ENCODE measurements at places on chromosomes 3 and 15.
A peak's percentile ranks its signal among the peaks of the same experiment; 100 is the strongest.

- no peak for DNase-seq
These were observed 423.1 kb downstream of the PLCL2 start for GRCh38 chr3:17307887-17308286.

DNA sequence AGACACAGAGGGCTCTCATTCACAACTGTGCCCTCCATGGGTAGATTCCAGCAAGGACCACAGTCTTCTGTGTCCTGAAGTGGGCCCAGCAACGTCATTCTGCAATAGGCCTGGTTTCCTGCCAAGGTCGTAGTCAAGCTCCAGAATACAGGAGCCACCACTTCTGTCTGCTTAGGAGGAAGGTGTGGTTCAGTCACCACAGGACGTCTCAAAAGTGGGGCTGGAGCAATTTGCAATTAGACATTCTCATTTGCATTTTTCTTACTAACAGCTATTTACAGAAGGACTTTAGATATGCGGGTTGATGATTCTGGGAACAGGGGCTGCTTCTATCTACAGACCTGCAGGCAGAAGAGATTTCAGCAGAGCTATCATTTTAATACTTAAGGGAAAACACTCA is 58.7 kb upstream of the MYRIP start:
- no peak for DNase-seq

DNA sequence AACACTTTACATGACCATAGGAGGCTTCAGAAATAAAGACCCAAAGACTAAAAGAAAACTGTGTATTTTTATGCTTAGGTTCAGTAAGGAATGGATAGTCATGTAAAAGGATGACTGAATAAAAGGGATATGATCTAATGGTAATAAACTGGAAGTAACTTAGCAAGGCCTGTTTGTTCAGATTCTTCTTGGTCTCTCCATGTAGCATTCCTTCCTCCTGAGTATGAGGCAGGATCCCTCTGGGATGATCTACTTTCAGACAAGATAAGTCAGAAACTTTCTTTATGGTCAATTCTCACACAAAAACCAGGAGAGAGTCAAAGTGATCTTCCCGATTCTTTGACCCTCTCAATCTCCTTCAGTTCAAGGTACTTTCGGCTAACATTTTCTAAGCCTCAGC is 340.8 kb upstream of the DCBLD2 start:
- peak; percentile 72 for DNase-seq

GRCh38 chr3:134407239-134407625 is 33.0 kb upstream of the AMOTL2 start:
- no peak for DNase-seq

DNA sequence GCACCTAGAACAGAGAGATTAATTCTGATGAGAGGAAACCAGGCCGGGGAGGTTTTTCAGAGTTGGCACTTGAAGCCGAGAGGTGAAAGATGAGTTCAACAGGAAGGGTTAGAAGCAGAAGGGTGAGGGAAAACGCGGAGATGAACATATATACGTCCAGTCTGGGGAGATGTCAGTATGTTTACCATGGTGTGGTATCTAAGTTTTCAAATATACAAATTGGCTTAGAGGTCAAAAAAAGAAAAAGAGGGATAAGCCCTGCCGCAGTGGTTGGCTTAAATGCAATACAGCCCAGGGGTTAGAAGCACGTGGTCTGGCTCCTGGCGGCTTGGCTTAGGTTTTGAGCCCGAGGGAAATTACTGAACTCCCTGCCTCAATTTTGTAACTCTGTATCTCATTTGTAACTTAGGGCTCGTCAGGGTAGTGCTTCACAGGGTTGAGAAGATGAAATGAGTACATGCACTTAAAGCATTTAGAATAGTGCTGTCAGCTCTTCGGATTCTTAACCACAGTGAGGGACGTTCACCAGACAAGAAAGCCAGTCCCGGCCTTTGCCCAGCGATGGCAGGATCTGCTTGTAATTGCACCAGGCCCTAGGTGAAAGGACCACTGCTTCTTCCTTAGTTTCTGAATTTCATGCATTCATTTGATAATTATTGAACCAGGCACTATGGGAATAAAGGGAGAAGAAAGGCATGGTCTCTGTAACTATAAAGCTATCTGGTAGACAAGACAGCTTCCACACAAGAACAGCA is 6.4 kb downstream of the HES1 start:
- peak; percentile 28 for DNase-seq

GRCh38 chr3:126549861-126550487 is 8.8 kb downstream of the C3orf22 start:
- DNase-seq = no peak

- DNase-seq = no peak
These were observed 36.5 kb downstream of the PPM1L start for GRCh38 chr3:160792540-160792939.

DNA sequence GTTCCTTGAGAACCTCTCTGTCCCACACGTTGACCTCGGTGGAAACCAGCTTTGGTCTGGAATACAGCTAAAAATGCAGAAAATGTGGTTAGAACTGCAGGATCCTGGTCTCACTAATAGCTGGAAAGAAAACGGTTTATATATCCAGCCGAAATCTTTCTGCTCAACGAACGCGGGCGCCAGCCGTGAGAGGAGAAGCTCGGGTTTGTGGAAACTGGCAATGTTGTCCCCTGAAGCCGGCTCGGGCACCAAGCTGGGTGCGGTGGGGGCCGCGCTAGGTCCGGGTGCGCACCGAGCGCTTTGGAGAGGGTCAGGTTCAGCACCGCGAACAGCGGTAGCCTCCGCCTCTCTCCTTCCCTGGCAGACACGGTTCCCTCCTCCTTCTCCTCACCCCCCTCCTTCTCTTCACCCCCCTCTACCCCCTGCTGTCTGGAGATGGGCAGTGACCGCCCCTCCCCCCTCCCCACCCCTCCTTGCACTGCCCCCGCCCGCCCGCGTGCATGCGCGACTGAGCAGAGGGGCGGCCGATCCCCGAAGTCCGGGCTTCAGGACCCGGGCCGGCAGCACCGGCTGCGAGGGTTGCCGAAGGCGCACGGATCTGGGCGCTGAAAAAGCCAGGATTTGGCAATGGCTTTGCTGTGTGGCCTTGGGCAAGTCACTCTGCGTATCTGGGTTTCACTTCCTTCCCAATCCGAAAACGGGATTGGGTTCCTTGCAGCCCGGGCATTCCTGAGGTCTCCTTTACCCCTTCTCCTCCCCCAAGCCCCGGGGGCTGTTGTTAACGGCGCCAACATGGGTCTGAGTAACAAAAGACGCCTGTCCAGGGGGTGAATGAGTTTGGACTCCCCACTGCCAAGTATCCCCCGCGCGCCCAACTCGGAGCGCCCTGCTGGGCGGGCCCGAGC is at the start of gene SKOR1:
Gene SKOR1 (plus strand): TSS at position 534 of the 905 bp plus-strand sequence. CDS start 94 bp downstream, at position 628.
- peak; percentile 28 for DNase-seq

- no peak for DNase-seq
These were observed 12.2 kb downstream of the TM4SF4 start for GRCh38 chr3:149486726-149487125.

DNA sequence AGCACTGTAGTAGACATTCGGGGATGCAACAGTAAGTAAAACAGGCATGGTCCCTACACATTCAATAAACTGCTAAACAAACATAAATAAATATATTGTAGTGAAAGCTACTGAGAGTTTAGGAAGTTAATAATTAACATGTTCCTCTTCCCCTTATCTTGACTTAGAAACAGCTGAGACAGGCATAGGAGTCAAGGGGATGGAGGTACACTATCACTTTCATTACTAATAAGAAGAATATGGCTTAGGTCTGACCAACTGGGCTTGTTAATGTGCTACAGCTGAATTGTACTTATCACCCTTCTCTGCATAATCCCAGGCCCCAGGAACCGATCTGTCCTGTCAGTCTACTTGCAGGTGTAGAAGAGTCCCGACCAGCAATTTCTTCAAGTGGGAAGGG is 116.3 kb upstream of the DAZL start:
- DNase-seq = no peak

- DNase-seq = no peak
These were observed 45.5 kb downstream of the CPNE4 start for GRCh38 chr3:131989318-131989717.

GRCh38 chr3:120196333-120196732 is 88.7 kb downstream of the GPR156 start:
- no peak for DNase-seq

DNA sequence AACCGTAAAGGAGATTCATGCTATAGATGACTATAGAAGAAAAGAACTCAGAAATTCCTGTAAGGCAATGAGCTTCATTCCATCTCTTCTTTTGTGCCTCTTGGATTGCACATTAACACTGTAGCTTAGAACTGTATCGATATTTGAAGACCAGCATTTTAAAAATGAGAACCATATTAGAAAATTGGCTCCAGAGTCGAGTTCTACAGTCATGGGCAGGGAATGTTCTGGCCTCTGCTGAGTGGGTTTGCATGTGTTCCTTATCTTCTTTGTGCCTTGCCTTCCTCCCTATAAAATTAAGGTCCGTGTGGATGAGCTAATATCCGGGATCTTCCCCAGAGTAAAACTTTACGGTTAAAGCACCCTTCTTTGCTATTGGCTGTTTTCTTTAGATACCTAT is 77.4 kb upstream of the PLCL2 start:
- DNase-seq = peak; percentile 63

GRCh38 chr15:93121973-93122910 is 33.2 kb upstream of the RGMA start:
- peak; percentile 13 for DNase-seq

DNA sequence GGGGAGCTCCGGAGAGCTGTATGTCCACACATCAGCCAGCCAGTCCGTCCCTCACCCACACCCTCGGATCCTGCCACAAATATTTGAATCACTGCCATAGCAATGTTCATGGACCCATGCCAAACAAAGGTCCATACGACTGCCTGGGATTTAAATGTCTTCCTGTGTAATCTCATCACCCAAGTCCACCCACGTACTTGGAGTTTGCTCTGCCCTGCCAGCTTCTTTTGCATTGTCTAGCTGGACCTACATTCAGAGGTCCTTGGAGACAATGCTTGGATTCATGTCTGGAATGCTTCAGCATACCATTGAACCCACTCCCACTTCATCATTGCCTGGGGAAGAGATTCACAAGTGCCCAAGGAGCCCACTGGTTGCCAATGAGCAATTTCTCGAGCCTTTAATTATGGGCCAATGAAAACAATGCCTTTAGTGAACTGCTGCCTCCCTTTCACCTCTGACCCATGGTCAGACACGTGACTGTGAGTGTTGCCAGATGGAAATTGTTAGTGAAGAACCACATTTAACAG is 90.4 kb upstream of the PHLDB2 start:
- DNase-seq = peak; percentile 97

DNA sequence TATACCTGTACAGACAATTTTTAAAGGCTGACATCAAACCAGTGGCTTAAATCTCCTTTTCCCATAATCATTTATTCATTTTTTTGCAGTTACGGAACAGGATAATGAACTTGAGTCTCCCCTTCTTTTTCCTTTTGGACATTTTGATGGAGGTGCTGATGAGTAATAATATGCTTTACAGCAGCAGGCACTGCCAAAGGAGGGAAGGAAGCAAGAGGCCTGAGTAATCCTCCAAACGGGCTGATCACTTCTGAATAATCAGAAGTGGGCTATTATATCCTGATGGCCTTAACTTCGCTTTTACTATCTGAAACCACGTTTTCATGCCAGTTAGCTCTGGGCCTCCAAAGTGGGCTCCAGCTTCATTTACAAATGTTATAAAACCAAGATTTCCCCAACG is 527.2 kb downstream of the FOXP1 start:
- peak; percentile 65 for DNase-seq

- peak; percentile 68 for DNase-seq
These were observed 329.1 kb downstream of the FOXP1 start for GRCh38 chr3:71254281-71255057.

GRCh38 chr3:168495270-168495669 is 399.5 kb upstream of the GOLIM4 start:
- no peak for DNase-seq

GRCh38 chr3:147418371-147418781 is 9.2 kb downstream of the ZIC1 start:
- no peak for DNase-seq

DNA sequence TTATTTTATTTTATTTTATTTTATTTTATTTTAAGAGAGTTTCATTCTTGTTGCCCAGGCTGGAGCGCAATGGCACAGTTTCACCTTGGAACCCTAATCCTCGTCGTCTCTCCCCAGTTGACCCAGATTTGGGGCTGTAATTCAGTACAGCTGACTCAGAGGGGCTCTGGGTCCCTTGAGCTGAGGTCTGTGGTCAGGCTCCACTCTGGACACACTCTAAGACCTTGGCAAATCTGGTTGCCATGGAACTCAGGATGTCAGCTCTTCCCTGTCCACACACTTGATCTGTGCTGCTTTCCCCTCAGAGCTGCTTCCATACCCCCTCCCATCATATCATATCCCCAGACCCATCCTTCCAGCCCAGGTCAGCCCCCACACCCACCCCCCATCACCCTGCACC is 675 bp upstream of the CYP11A1 start:
- DNase-seq = no peak

- DNase-seq = no peak
These were observed 111.6 kb downstream of the FEZF2 start for GRCh38 chr3:62261736-62262135.

DNA sequence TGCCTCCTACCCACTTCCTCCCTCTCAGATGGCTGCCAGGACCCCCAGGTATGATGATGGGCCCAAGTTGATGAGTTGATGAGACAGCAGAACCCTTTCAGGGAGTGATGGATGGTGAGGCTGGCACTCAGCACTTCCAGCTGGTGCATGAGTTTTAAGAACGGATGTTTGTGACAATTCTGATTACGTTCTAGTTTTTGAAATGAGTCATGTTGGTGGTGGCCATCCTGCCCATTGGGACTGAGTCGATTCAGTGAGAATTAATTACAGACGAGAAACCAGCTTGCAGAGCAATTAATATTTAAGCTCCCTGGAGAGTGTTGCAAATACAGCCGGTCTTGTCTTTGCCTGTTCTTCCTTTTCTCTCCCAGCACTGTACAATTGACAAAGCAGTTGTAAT is 56.9 kb upstream of the NR2C2 start:
- DNase-seq = no peak

- peak; percentile 81 for DNase-seq
These were observed 975.5 kb upstream of the CFAP20DC start for GRCh38 chr3:60025096-60026050.

DNA sequence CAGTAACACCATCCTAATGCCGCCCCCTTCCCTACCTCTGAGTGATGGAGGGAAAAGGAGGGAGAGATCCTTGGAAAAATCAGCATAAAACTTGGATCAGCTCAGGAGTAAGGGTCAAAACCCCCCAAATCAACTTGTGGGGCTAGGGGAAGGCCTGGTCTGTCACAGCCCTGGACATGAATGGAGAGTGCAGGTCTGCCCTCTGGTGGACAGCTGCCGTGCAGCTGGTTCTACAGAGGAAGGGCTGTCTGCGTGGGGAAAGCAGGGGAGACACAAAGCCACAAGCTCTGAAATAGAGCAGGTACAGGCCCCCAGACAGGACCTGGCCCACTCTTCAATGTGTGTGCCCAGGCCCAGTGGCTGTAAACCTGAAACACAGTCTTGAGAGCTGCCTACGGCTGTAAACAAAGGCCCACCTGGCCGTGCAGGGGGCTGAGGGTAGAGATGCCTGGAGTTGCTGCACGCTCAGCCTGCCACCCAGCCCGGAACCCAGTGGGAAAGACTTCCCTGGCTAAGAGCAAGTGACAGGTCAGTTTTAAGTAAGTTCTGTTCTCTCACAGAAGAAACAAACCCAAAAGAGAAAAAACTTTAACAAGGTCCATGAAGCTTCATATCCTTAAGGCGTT is 16.4 kb downstream of the CLK3 start:
- DNase-seq = peak; percentile 17
